ENCODE measurements at places on chromosomes 3 and 15.

GRCh38 chr15:67035886-67036285, 29.5 kb upstream of the SMAD3 start:
- no peak for DNase-seq

DNA sequence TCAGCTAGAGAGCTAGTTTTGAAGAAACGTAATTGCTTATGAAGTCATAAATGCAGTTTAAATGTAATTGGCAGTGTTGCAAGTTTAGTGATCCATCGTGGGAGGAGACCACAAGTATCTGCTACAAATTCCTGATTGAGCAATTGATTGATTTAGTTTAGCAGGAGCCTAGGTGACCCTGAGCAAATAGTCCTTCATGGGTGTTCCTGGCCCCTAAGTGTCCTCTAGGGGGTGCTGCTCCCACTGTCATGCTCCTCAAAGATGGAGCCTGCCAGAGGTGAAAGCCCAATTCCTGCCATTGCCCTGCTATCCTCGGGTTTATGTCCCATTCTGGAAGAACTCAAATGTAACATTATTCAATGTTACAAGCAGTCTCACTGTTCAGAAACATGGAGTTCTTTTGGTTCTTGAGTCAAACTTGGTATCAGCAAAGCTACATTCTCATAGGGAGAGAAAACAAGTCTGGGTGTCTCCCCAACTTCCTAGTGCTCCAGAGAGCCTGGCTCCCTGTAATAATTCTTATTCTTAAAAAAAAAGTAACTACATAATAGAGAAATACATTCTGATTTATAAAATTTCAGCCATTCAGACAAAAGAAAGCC, 29.8 kb upstream of the SENP5 start:
- peak; percentile 65 for DNase-seq

DNA sequence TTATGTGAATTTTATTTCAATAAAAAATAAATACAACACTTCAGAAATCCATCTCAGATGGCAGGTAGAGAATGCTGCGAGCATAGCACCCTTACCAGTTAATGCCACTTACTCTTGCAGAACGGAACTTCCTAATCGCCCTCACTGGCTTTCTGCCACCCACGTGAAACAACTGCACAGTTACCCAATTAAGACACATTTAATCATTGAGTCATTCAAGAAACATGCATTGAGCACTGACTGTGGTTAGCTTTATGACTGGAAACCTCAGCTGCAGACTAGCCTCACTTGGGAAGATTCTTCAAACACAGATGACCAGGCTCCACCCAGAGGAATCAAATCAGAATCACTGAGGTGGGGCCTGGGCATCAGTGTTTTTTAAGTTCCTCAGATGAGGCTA, 5.6 kb upstream of the MFGE8 start:
- DNase-seq: peak; percentile 15

DNA sequence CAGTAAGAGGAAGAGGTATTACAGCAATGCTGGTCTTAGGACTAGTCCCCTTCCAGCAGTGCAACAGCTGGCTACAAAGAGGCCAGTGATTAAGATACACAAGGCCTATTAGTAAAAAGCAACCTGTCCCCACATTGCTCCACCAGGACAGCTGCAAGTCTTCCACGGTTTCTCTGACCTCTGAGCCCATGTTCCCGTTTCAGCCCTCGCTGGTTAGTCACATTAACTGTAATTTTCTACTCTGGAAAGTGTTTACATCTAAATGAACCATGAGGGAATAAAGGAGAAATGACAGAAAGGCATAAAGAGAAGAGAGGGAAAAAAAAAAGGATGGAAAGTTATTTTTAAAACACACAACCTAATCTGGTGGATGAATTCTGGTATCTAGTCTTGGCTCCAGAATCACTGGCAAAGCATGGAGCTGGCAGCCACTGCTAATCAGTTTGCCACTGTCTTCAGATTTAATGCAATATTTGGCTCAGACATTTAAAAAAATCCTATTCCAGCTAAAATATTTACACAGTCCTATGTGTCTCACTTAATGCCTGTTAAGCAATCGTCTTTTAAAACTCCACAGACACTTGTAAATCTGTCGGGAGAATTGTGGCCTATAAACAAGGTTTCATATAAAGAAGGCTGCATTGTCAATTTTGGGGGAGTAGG, 154.9 kb downstream of the GREM1 start:
- DNase-seq: no peak

- peak; percentile 60 for DNase-seq
These were observed 55.6 kb downstream of the SMAD3 start for GRCh38 chr15:67120839-67121643.

DNA sequence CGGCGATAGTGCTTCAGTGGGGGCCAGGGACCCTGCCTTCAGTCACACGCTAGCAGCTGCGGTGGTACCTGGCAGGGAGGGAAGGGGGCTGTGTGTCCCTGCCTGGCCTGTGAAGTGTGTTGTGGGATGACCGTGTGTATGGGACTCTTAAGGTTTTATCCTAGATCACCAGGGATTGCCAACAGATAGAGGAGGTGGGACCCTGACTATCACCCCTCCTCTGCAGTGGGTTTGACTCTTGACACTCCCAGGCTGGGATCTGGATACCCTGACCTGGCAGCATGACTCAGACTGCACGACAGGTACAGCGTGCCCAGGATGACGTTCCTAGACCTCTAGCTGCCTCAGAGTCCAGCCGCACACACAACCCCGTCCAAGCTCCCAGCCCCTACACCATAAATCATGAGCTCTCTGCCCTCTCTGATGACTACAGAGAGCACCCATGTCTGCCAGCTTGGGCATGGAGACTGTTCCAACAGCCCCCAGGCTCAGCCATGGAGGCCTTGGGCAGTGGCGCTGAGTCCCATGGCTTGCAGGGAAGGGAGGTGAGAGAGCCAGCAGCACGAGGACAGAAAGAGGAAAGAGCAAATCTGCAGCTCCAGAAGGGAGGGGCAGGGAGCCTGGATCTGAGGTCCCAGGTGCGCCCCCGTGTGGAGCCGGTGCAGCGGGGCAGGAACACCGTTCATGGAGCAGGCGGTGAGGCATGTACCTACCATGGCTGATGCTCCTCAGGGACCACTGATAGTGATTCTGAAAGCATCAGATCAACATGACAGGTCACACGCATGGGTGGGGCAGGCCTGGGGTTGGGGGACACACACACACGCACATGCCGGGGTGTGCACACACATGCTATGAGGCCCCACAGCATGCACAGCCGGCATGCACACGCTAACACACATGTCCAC, 71.0 kb downstream of the ADAMTS7 start:
- DNase-seq: peak; percentile 70

DNA sequence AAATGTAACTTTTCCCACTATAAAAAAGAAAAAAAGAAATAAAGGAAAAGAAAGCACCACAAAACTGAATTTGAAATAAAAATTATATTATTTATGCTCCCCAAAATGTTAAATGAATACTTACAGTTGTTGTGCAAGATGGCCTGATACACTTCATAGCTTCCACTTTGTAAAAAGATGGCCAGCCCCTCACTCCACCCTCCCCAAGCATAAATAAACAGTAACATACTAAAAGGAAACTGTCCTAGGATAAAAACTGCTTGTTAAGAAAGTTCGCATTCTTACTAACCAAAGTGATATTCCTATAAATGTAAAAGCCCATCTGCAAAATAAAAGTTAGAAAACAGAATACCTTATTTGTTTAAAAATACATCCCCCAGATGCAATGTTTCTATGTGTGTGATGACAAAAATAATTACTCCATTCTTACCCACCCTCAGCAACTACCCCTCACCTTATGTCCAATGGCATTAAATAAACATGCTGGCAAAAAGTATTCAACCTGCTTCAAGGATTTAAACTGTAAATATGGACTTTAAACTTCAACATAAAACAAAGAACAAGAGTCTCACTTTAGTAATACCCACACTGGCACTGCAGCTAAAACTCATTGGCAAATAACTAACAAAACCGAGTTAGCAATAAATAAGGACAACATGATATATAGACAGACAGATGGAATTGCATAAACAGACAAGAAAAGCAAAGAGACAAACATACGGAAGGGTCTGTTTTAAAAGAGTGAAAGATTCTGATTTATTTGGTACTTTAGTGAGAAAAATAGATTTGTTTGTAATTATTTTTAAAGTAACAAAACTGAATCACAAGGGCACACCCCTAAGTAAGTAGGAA, 47.7 kb downstream of the ZBTB20 start:
- DNase-seq: no peak

GRCh38 chr3:71640331-71640983, 56.9 kb upstream of the FOXP1 start:
- DNase-seq: no peak

- no peak for DNase-seq
These were observed at the start of gene GPR27 for GRCh38 chr3:71753701-71754609. Gene GPR27 (plus strand): TSS chr3:71753855. CDS start chr3:71754050, 195 bp downstream.

GRCh38 chr3:10513306-10513705, 7.9 kb upstream of the ATP2B2 start:
- no peak for DNase-seq

DNA sequence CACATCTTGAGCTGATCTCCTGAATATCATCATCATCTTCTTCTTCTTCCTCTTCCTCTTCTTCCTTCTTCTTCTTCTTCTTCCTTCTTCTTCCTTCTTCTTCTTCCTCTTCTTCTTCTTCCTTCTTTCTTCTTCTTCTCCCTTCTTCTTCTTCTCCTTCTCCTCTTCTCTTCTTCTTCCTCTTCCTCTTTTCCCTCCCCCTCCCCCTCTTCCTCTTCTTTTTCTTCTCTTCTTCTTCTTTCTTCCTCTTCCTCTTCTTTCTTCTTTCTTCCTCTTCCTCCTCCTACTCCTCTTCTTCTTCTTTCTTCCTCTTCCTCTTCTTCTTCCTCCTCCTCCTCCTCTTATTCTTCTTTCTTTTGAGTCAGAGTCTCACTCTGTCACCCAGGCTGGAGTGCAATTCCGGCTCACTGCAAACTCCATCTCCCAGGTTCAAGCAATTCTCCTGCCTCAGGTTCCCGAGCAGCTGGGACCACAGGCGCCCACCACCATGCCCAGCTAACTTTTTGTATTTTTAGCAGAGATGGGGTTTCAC, 197.9 kb upstream of the NANOGP8 start:
- no peak for DNase-seq

DNA sequence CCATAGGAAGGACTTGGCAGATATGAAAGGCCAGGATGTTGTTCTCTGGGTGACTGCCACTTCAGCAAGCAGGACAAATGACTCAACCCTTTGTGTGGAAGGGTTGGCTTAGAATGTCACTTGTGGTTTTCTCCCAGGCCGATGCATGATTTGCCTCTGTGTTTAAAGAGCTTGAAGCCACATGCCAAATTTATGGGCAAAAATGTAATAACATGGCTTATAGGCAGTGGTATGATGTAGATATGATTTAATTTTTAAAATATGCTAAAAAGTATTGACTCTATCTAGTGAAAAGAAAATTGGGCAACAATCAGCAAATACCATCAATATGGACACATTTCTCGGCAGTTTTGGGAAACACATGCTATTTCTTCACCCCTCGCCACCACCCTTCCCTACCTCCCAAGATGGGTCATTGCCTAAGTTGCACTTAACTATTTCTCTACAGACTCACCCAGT, 114.6 kb downstream of the CYP19A1 start:
- no peak for DNase-seq

DNA sequence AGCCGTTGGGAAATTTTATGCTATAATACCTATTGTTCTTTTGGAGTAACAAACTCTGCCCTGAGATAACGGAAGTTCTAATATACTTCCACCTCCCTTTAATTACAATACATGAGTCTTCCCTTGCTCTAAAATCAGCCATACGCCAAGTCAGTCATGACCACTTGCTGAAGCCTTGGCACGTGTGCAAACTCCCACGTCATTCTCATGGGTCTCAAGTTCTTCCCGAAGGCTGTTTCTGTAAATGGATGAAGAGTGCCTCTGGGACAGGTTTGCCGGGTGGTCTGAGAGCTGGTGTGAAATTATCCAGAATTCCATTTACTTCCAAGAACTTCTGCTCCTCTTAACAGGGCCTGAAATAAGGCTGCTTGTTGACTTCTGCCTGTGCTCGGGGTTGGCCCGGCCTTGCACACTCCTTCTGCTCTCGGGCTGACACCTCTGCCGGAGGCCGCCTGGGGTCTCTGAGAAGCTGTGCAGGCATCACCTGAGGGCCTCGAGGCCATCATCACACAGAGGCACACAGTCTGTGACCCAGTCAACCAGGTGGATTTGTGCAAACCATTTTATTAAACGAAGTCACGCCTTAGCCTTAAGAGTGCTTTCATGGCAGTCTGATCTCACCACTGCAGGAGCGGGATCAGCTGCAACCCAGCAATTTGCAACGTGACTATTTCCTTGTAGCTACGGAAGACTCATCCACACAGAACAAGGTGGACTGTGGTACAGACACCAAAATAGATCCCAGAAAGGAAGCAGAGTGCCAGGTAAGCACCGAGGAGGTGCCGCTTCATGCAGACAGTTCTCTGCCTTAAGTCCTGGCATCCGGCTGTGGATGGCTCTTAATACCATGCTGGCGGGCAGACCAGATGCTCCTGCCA, 120.1 kb downstream of the ADAMTS17 start:
- no peak for DNase-seq

DNA sequence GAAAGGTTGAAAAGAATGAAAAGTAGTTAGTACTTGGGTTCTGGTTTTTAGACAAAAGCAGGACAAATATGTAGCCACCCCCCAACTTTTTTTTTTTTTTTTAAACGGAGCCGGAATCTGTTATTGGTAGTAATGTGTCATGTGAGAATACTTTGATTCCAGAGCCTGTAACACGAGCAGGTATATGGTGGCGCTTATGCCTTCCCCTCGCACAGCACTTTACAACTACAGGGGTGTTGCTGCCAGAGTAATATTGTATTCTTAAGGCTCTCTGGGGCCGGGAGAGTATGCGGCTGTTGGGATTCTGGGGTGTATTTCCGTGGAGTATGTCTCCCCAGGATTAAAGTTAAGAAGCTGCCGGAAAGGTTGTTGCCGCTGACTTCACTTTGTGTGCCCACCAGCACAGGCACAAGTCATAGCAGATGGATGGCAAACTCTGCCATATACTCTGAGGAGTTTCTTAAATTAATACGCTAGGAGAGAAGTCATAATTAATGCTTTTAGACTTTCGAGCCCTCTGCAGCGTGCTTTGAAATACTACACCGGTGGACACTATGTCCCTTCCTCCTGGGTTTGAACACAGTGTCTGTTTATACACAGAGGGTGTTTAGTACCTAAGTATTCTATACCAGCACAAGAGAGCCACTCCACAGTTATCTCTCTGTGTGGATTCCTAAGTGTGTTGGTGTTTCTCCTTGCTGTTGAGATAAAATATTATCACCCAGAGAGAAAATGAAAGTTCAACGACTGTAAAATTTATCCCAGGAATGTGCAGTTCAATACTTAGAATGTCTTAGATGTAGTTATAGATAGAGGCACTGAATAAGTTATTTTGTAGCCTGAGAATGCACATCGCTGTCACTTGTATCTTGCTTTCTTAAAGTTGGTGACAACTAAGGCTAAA, 1.4 kb downstream of the MBNL1 start:
- DNase-seq: peak; percentile 52

- DNase-seq: no peak
These were observed 58.8 kb downstream of the TBC1D5 start for GRCh38 chr3:17683542-17684207.

GRCh38 chr3:41033956-41034519, 165.3 kb upstream of the CTNNB1 start:
- no peak for DNase-seq

DNA sequence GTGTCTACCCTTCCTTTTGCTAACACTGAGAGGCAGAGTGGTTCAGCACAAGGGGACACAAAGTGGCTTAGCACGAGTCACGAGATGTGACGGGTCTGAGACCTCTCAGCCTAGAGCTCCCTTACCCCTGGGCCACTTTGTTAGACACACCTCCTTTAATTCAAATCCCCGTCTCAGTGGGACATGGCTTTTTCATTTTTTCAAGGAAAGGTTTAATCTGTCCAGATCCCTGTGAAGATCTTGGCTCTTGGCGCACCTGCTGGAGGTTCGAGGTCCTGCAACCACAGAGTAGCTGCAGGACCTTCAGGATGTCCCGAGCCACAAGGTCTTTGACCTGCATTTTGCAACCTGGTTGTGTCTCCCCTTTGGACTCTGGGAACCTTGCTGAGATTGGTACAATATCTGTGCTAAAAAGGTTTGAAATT, 52.0 kb downstream of the LPP start:
- peak; percentile 87 for DNase-seq
